HAP-1 (cell line): ENCODE measurements at places on chromosomes 3 and 15.

DNA sequence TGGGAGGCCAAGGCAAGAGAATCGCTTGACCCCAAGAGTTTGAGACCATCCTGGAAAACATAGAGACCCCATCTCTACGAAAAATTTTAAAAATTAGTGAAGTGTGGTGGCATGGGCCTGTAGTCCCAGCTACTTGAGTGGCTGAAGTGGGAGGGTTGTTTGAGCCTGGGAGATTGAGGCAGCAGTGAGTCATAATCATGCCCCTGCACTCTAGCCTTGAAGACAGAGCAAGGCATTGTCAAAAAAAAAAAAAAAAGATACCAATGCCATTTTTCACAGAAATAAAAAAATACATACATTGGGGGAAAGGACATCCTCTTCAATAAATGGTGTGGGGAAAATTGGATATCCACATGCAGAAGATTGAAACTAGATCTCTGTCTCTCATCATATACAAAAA is 74.6 kb downstream of the CERS3 start:
- no peak for DNase-seq

DNA sequence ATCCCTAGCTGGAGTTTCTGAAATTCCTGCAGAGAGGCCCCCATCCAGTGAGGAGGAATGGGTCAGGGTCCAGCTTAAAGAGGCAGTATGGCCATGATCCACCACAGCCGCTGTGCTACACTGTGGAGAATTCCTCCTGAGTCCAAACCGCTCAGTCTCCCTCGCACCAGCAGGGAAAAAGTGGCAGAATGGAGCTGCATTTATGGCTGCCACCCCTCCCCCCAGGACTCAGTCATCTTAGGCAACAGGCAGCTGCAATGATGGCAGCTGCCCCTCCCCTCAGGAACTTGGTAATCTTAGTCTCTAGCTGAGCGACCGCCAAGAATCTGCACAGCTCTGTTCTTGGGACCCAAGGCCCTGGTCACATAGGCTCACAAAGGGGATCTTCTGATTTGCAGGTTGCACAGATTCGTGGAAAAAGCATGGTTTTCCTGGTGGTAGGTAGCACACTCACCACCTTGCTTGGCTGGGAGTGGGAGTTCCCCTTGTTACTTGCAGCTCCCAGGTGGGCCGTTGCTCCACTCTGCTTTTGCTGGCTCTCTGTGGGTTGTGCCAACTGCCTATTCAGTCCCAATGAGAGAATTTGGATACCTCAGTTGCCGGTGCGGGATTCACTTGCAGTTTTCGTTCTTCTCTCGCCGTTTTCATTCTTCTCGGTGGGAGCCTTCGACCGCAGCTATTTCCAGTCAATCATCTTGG is 204.1 kb downstream of the STXBP5L start:
- no peak for DNase-seq

DNA sequence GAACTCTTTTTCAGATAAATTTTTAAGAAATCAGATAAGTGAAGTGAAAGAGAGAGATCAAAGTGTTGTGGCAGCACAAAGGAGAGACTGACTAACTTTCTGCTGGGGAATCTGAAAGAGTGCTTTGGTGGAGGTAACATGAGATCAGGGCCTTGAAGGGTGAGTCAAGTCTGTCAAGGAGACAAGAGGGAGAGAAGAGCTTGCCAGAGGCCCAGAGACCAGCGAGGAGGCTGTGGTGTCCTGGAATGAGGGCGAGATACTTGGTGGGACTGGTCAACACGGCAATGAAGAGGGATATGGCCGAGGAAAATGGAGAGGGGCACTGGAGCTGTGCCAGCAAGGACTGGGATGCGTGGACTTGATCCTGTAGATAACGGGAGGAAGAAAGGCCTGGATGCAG is 4.6 kb downstream of the TADA3 start:
- DNase-seq: no peak

- DNase-seq: no peak
These were observed 62.5 kb downstream of the CBLB start for GRCh38 chr3:105806359-105806758.

DNA sequence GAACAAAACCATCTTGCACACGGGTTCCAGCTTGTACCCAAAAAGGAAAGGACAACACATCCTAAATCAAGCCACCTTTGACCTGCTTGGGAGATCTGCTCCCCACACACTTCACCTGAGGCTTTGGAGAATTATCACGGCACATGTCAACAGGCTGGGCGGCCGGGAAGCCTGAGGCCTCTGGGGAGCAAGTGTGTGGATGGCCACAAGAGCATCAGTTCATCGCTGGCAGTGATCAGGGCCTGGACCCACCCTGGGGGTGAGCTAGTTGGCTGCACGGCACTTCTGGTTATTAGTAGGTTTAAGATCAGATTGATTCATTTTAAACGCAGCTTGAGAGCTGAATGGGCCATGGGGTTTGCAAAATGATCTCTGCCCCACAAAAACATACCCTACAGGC is 108.5 kb downstream of the CHSY1 start:
- DNase-seq: no peak
